T-cell (primary cell): ENCODE measurements at places on chromosomes 16 and 17.

GRCh38 chr16:57620335-57621231 lies 7.8 kb upstream of the ADGRG1 start:
- no peak for DNase-seq

GRCh38 chr16:68627951-68628425 lies 17.1 kb upstream of the CDH3 start:
- no peak for DNase-seq

DNA sequence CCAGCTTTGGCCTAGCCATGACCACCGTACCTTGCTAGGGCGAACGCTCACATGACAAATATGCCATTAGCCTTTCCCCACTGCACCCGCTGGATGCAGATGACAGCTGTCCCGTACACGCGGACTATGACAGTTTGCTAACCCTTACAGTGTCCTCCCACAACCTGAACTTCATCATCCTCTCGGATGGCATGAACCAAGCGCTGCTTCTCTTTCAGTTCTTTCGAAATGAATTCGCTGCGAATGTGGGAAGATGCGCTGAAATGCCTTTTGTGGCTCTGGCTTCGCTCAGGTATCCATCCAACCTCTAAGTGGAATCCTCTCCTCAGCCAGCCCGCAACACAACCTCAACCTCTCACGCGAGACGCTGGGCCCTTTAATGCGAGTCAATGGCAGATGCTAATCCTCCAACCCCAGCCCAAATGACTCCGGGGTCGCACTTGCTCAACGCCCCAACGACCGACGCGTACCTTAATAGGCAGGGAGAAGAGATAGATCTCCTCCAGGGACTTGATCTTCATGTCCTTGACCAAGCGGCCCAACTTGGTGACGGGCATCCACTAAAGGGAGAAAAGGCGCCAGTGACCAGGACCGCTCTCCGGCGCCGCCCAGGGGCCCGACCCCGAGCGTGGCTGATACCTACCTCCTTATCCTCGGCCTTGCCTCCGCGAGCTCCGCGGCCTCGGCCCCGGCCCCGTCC lies 670 bp downstream of the RPS2 start:
- DNase-seq, result no peak

- DNase-seq, result no peak
These were observed 334.3 kb upstream of the TBX2 start for GRCh38 chr17:61065263-61065773.

- DNase-seq, result no peak
These were observed 39.6 kb downstream of the CDRT15 start for GRCh38 chr17:14197057-14197456.

DNA sequence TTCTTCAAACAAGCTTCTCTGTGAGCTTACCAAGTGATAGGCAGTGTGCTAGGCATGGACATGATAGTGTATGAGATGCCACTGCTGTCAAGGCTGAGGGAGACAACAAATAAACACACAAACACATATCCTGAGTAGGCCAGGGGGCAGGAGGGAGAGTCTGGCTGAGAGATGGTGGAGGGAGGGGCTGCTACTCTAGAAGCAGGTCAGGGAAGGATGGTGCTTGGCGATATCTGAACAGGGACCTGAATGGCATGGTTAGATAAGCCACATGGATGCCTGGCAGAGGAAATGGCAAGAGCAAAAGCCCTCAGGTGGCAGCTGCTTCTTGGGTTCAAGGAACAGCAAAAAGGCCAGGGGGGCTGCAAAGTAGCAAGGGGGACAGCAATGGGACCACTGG lies 8.6 kb upstream of the CHST6 start:
- no peak for DNase-seq
